SJCRH30 (cell line): ENCODE measurements at places on chromosomes 5 and 9. TPM values are rescaled to one million over a fixed set of nuclear protein-coding genes. Genes with fewer than 3 reads are reported as not detected.

- H3K27me3 ChIP-seq = no peaks in the 10 kb centered on the region
- no peak for DNase-seq
- no peak overlapping the region for H3K4me3 ChIP-seq
- H3K4me1 ChIP-seq = no peaks in the 10 kb centered on the region
These were observed 74.5 kb downstream of the CTSL start for GRCh38 chr9:87800456-87800855.

GRCh38 chr5:126443374-126443851 is 20.2 kb downstream of the GRAMD2B start:
- H3K27ac ChIP-seq = no peak overlapping the region
- H3K36me3 ChIP-seq = peaks cover 12% of the 10 kb centered on the region
- H3K4me1 ChIP-seq = peaks cover 39% of the 10 kb centered on the region
- DNase-seq = no peak
- H3K27me3 ChIP-seq = no peaks in the 10 kb centered on the region

DNA sequence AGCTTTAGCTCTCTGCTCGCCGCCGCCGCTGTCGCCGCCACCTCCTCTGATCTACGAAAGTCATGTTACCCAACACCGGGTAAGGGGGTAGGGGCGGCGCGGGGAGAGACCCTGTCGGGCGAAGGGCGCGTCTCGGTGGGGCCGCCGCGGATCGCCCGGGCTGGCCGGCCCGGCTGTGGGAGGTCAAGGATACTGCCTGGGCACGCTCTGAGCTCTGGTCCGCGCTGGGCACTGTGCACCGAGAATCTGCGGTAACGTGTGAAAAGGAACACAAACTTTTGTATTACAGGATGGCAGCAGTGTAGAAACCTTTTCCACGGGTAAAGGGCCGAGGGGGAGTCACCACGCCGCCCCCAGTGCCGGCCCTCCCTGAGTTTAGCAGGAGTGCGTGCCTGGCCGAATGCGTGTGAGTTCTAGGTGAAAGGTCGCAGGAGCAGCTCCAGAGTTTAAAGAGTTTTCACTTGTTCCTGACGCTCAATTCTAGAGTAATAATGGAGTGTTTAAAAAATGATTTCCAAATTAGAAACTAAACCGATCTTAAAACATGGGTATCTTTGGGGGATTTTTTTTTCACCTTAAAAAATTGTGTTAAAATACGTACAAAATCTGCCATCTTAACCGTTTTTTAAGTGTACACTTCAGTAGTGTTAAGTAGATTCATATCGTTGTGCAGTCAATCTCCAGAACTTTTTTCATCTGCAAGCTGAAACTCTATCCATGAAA is at the start of gene HSDL2:
Gene HSDL2, plus strand, starts transcription at position 7 of the 723 bp plus-strand sequence. Its CDS starts 56 bp downstream, at position 63.
- no peaks in the 10 kb centered on the region for H3K27me3 ChIP-seq
- DNase-seq = peak; percentile 33
- peak within 1 kb of the TSS; percentile 79 for H3K4me3 ChIP-seq

DNA sequence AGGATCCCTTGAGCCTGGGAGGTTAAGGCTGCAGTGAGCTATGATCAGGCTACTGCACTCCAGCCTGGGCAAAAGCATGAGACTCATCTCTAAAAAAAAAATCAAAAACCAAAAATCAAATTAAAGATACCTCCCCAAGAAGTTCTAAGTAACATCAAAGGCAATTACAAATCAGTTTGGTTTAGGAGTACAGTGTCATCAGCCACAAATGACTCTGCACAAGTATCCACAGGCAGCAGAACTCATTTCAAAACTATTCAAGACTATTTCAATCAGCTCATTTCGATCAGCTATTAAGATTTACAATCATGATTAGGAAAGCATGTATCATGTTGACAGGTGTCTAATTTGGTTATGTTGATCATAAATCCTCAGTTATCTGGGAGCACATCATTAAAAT is 19.1 kb downstream of the TRMO start:
- H3K4me3 ChIP-seq = no peak overlapping the region
- H3K36me3 ChIP-seq = peaks cover 3% of the 10 kb centered on the region; the same call in 1 of the 2 replicates
- no peaks in the 10 kb centered on the region for H3K4me1 ChIP-seq
- no peak overlapping the region for H3K27ac ChIP-seq

DNA sequence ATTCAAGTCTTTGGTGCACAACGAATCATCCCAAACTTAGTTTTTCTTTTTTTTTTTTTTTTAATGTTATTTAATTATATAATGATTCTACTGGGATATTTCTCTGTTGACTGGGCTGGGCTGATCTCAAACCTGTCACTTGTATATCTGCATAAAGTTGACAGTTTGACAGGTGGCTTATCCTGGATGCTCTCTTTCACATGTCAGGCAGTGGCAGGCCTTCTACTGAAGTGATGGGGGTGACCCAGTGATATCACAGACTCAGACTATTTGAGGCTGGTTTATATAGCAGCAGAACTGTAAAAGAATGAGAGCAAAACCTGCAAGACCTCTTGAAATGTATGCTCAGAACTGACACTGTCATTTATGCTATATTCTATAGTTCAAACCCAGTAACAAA is 1813.5 kb upstream of the CDH6 start:
- H3K36me3 ChIP-seq = no peaks in the 10 kb centered on the region
- no peaks in the 10 kb centered on the region for H3K4me1 ChIP-seq
- H3K4me3 ChIP-seq = no peak overlapping the region
- H3K27me3 ChIP-seq = no peaks in the 10 kb centered on the region
- H3K27ac ChIP-seq = no peak overlapping the region
- DNase-seq = no peak

DNA sequence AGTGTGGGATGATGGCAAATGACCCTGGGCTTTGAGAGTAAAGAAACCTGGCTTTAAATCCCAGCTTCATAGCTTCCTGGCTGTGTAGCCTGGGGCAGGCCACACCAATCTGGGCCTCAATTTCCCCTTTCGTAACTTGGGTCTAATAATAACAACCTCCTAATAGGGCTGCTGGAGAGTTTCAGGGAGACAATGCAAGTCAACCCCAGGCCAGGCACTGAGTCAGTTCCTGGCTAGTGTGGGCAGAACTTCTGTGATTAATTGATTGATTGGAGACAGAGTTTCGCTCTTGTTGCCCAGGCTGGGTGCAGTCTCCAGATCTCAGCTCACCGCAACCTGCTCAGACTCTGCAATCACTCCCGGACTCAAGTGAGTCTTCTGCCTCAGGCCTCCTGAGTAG is 3.3 kb upstream of the SH2D3C start:
- no peak overlapping the region for H3K27ac ChIP-seq
- no peaks in the 10 kb centered on the region for H3K27me3 ChIP-seq
- H3K4me1 ChIP-seq = peaks cover 39% of the 10 kb centered on the region
- DNase-seq = no peak

DNA sequence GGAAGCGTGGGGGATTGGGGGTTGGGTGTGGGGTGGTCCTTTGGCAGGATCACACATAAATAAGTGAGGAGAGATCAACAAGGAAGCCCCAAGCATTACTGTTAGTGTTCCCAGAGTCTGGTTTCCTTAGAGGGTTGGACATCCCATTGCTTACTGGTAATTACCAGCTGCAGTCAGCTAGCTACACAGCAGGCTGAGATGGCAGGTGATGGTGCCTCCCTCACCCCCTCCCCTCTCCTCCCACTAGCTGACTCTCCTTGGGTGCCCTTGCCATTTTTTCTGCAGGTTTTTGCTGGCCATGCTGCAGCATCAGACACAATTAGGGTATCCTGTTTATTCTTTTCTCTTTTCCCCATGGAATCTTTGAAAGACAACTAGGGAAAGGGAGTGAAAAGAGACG is 107.5 kb upstream of the TLR4 start:
- 0 out of 2 replicates have a peak, but pooled peaks cover 5% of the 10 kb centered on the region for H3K27me3 ChIP-seq
- DNase-seq = peak; percentile 12
- H3K4me3 ChIP-seq = no peak overlapping the region

DNA sequence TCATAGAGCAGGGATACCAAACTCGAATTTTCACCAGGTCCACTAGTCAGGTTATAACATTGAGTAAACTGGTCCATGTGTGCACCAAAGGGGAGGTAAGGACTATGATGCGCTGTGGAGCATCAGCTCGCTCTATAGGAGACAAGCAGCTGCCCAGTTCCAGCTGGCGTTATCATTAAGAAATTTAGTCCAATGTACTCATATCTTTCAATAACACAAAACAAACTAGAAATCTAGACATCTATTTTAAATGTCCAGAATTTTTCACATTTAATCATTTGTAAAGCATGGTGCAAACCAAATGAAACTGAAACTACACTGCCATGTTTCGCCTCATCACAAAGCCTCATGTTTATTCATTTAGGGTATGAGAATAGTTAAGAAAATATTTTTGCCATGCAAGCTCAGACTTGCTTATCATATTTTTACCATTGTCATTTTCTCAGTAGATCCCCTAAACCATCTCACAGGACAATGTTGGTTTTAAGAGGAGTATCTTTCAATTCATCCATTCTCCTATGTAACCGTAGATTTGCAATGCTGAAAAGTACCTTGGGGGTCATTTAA is 50.9 kb downstream of the ZNF474 start:
- H3K4me1 ChIP-seq = no peaks in the 10 kb centered on the region
- H3K27ac ChIP-seq = no peak overlapping the region
- no peak overlapping the region for H3K4me3 ChIP-seq
- H3K27me3 ChIP-seq = no peaks in the 10 kb centered on the region
- no peak for DNase-seq

Gene OCLN
- 36.1 and 36.6 TPM in 2 replicates for total RNA-seq
